ENCODE measurements at places on chromosomes 4 and X. TPM values are rescaled to one million over a fixed set of nuclear protein-coding genes. Genes with fewer than 3 reads are reported as not detected.

CMC4 gene
- 1.4 TPM for total RNA-seq

CXorf49 gene
- not detected for total RNA-seq

DUSP21 gene
- total RNA-seq, result not detected

CC2D2A gene
- total RNA-seq, result 7.4 TPM

CLGN gene
- total RNA-seq, result not detected

POF1B gene
- 40.8 TPM for total RNA-seq

OPN1MW3 gene
- not detected for total RNA-seq

CRLF2 gene
- 0.41 TPM for total RNA-seq

ARHGAP24 gene
- 4.2 TPM for total RNA-seq

TMEM255A gene
- total RNA-seq, result 1.2 TPM

VCX3B gene
- total RNA-seq, result not detected

IKBKG gene
- total RNA-seq, result 12.2 TPM

SPANXA2 gene
- total RNA-seq, result not detected

SMIM9 gene
- total RNA-seq, result not detected

EXOC1L gene
- not detected for total RNA-seq

PAGE1 gene
- total RNA-seq, result not detected

SCOC gene
- 40.6 TPM for total RNA-seq

USP11 gene
- 18.2 TPM for total RNA-seq

CT47B1 gene
- total RNA-seq, result not detected

CENPVL2 gene
- not detected for total RNA-seq

CT45A10 gene
- not detected for total RNA-seq

GLA gene
- total RNA-seq, result 1.4 TPM

PHEX gene
- total RNA-seq, result not detected

CDX4 gene
- total RNA-seq, result not detected

SPANXA1 gene
- total RNA-seq, result not detected

TCEAL5 gene
- total RNA-seq, result not detected

PPP1R3F gene
- 18.7 TPM for total RNA-seq

PTPN13 gene
- 11.3 TPM for total RNA-seq

MAGEA6 gene
- total RNA-seq, result not detected

GJB1 gene
- total RNA-seq, result 56.4 TPM

FAM53A gene
- total RNA-seq, result 3.8 TPM

PCDH19 gene
- 0.41 TPM for total RNA-seq

NAP1L2 gene
- total RNA-seq, result 1.00 TPM

GABRQ gene
- not detected for total RNA-seq

NHS gene
- total RNA-seq, result 10.7 TPM

SPANXB1 gene
- not detected for total RNA-seq

NMU gene
- total RNA-seq, result not detected

BBS7 gene
- total RNA-seq, result 12.6 TPM

ADH1C gene
- total RNA-seq, result 81.8 TPM

SAP30 gene
- total RNA-seq, result 15.3 TPM

PLP1 gene
- total RNA-seq, result 9.0 TPM

NHSL2 gene
- total RNA-seq, result 3.5 TPM

BCOR gene
- 19.9 TPM for total RNA-seq

SLC10A4 gene
- 1.2 TPM for total RNA-seq

SMIM10L2A gene
- total RNA-seq, result not detected

CAPN6 gene
- 1.1 TPM for total RNA-seq

PDCL2 gene
- total RNA-seq, result not detected

P2RY10 gene
- not detected for total RNA-seq

CCDC120 gene
- 4.4 TPM for total RNA-seq

ZNF711 gene
- 1.00 TPM for total RNA-seq

ERAS gene
- not detected for total RNA-seq

GPR173 gene
- 0.48 TPM for total RNA-seq

AR gene
- 2.0 TPM for total RNA-seq

CWH43 gene
- total RNA-seq, result 13.5 TPM

ARFIP1 gene
- total RNA-seq, result 35.0 TPM

DAPP1 gene
- 6.4 TPM for total RNA-seq

ARR3 gene
- total RNA-seq, result not detected
